ENCODE measurements at places on chromosomes 5 and 9. TPM values are rescaled to one million over a fixed set of nuclear protein-coding genes. Genes with fewer than 3 reads are reported as not detected.

ADGRV1 gene
- total RNA-seq: 86.0 TPM

TLX3 gene
- not detected for total RNA-seq

HAVCR2 gene
- not detected for total RNA-seq

GFPT2 gene
- 22.6 TPM for total RNA-seq

SEMA6A gene
- total RNA-seq: 101 TPM

FIBCD1 gene
- total RNA-seq: 1.9 TPM

PTGS1 gene
- 1.1 TPM for total RNA-seq

DNA sequence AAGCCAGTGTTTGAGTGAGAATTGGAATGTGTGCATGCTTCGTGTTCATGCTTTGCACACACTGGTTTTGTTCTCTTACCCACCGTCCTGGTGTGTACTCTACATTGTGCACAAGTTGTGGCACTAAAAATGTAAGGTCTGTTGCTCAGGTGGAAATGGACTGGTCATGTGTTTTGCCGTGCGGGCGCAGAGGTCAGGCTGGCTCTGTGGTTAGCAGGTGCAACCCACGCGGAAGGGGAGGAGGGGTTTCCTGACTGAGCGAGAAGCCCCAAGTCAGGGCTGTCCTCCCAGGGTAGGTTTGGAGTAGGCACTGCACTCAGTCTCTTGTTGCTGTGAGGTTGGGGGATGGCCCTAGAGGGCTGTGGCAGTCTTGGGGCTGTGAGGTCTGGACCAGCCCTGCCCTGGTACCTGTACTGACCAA is 86.6 kb downstream of the EHMT1 start:
- no peaks in the 10 kb centered on the region for H3K27me3 ChIP-seq
- DNase-seq: no peak
- no peaks in the 10 kb centered on the region for H3K4me1 ChIP-seq

- H3K36me3 ChIP-seq: peaks cover 4% of the 10 kb centered on the region
- H3K27me3 ChIP-seq: no peaks in the 10 kb centered on the region
- H3K4me3 ChIP-seq: no peak overlapping the region
- H3K4me1 ChIP-seq: no peaks in the 10 kb centered on the region
Observed at GRCh38 chr9:123418506-123418905, 62.5 kb downstream of the CRB2 start.

DNA sequence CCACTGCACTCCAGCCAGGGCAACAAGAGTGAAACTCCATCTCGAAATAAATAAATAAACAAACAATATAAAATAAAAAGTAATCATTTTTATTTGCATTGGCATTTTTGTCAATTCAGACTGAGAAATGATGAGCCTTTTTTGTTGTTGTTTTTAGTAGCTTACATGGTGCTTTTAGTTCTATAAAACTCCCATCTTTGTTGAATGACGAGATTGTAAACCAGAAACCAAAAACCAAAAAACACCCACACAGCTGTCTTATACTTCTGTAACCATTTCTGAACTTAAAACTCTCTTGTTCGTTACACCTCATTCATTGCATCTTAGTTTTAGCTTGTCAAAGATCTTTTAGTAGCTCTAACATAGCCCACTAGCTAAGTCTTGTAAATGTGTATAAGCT is 44.7 kb downstream of the GGTA1 start:
- H3K4me1 ChIP-seq: peaks cover 5% of the 10 kb centered on the region
- H3K27ac ChIP-seq: no peak overlapping the region
- no peak overlapping the region for H3K4me3 ChIP-seq
- no peaks in the 10 kb centered on the region for H3K36me3 ChIP-seq
- no peak for DNase-seq

- H3K4me1 ChIP-seq: no peaks in the 10 kb centered on the region
- DNase-seq: no peak
- H3K4me3 ChIP-seq: no peak overlapping the region
- no peaks in the 10 kb centered on the region for H3K36me3 ChIP-seq
Observed at GRCh38 chr9:110446171-110446570, 108.5 kb upstream of the TXNDC8 start.

DNA sequence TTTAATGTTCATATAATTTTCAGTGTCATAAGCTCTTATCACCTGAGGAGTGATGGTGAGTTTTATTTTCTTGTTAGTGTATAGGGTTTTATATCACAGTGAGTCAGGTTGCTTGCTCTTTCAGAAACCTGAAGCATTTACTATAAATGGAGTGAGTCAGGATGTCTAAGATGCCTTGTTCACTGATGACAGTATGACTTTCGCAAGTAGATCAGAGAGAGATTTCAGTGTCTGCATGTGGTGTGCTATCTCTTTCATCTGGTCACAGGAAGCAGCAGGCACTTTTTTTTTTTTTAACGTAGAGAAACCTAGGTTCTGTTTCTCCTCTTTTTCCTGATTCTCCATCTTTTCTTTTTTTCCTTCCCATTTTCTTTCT is 237.1 kb downstream of the DMRTA1 start:
- no peaks in the 10 kb centered on the region for H3K36me3 ChIP-seq
- H3K4me3 ChIP-seq: no peak overlapping the region
- no peaks in the 10 kb centered on the region for H3K27me3 ChIP-seq
- DNase-seq: no peak
- H3K27ac ChIP-seq: no peak overlapping the region
- H3K4me1 ChIP-seq: peaks cover 5% of the 10 kb centered on the region

- DNase-seq: peak; percentile 89
- no peak overlapping the region for H3K27ac ChIP-seq
- no peak overlapping the region for H3K4me3 ChIP-seq
- H3K27me3 ChIP-seq: no peaks in the 10 kb centered on the region
Observed at GRCh38 chr9:135474915-135475314, 4.7 kb upstream of the PPP1R26 start.

Measured in endodermal cell (in vitro differentiated cells).